Dorsolateral prefrontal cortex (tissue), 122 donors: ENCODE measurements at places on chromosomes 2 and 18. TPM values are rescaled to one million over a fixed set of nuclear protein-coding genes. Genes with fewer than 3 reads are reported as not detected.

The CHRND gene
- not detected for total RNA-seq

The SCN7A gene
- total RNA-seq: 2.2 TPM

The PKDCC gene
- total RNA-seq: 34.1 TPM

The TDRD15 gene
- 0.10 TPM for total RNA-seq

The REG1B gene
- not detected for total RNA-seq

The ITPRIPL1 gene
- total RNA-seq: 2.1 TPM

The IWS1 gene
- total RNA-seq: 37.6 TPM

The INHA gene
- total RNA-seq: 2.5 TPM

The NT5DC4 gene
- not detected for total RNA-seq

The ODC1 gene
- 25.6 TPM for total RNA-seq

The CRYBA2 gene
- 1.3 TPM for total RNA-seq

The BOLL gene
- total RNA-seq: not detected

The RSAD2 gene
- 12.0 TPM for total RNA-seq

The FLACC1 gene
- 7.7 TPM for total RNA-seq

The GPR35 gene
- total RNA-seq: 5.2 TPM

The COLEC11 gene
- 5.2 TPM for total RNA-seq

The CDH19 gene
- total RNA-seq: 23.3 TPM
